ENCODE measurements at places on chromosomes 4 and X.

- peak; percentile 76 for DNase-seq
These were observed 361.2 kb downstream of the PCDH7 start for GRCh38 chr4:31081366-31081765.

DNA sequence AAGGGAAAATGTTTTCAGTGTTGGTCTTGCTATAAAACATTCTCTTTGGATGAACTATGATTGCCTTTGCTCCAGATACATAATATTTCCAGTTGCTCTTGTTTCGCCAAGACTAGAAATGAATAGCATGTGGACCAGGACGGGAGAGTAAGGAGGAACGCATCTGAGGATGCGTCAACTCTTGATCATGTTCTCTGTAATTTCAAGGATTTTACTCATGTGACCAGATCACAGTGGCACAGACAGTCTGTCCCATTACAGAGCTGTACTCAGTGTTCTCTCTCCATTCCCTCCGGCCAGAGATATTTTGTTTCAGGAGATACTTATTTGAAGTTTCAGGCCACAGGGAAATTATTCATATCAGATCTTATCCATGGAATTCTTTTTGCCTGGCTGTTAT, 266.6 kb downstream of the MID1IP1 start:
- DNase-seq = no peak

- DNase-seq = no peak
These were observed 26.2 kb upstream of the HGFAC start for GRCh38 chr4:3415471-3416141.

DNA sequence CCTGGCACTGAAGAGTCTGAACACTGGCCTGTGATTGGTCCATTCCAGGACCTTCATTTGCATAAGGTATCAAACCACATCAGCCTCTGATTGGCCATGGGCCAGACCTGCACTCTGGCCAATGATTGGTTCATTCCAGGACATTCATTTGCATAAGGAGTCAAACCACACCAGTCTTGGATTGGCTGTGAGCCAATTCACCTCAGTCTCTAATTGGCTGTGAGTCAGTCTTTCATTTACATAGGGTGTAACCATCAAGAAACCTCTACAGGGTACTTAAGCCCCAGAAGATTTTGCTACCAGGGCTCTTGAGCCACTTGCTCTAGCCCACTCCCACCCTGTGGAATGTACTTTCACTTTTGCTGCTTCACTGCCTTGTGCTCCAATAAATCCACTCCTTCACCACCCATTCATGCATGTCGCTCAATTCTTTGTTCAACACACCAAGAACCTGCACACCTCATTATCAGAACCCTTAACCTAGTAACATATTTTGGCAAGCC, 14.2 kb upstream of the HERC5 start:
- no peak for DNase-seq

GRCh38 chr4:3304831-3305609, 12.2 kb downstream of the RGS12 start:
- peak; percentile 49 for DNase-seq

DNA sequence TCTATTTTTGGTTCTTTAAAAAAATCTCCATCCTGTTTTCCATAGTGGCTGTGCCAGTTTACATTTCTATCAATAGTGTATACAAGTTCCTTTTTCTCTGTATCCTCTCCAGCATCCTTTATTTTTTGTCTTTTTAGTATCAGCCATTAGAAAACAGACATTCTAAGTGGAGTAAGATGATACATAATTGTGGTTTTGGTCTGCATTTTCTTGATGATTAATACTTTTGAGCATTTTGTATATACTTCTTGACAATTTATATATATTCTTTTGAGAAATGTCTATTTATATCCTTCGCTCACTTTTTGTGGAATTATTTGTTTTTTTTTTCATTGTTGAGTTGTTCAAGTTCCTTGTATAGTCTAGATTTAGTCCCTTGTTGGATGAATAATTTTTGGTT, 382.2 kb upstream of the SPOCK3 start:
- peak; percentile 9 for DNase-seq

DNA sequence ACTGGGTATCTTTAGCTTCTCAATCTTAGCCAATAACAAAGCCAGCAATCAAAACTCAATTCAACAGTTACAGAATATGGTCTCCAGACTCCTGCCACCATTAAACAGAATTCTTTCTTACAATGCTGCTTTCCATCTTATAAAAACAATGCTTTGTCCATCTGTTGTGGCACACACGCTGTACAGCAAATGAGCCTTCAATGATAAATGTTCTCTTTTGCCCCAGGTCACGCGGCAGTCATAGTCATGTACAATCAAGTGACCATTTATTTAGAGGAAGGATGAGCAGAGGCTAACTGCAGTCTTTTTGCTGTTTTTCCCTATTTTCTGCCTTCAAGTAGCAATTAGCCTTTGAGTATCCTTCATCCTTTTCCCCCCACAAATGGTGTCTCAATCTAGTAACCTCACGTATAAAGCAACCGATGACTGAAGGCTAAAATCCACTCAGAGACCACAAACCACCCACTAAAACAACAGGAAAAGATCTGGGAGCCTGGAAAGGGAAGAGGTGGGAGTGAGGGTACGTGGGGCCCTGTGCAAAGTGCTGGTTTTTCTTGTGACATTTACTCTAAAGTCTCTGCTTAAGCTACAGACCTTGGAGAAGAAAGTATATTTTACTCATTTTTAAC, 24.4 kb downstream of the TRIM2 start:
- DNase-seq = peak; percentile 46

DNA sequence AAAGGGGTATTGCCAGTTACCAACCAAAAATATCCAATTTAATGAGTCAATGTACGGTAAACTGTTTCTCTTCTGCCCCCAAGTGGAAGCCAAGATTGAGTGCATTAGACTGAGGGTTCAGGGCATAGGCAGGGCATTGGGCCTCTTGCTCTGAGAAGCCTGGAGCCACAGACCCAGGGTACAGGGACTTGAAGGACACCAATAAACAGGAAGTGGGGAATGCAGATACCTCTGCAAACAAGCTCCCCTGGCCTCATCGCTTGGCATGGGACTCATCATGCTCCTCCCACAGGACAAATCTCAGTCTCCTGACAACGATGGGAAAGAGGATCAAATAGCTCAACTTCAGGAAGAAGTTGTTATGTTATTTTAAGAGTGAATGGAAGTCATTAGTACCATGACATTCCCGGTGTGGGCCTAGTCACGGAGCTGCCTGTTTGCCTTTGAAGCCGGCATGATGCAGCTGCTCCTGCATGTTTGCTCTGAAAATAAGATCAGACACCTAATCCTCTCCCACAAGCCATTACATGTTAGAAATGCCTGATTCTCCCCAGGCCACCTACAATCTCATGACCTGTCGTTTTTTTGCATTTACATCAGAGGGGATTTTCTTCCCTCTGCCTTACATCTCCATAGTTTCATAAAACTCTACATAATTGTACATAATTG, 224.2 kb downstream of the RCHY1 start:
- DNase-seq = peak; percentile 12

DNA sequence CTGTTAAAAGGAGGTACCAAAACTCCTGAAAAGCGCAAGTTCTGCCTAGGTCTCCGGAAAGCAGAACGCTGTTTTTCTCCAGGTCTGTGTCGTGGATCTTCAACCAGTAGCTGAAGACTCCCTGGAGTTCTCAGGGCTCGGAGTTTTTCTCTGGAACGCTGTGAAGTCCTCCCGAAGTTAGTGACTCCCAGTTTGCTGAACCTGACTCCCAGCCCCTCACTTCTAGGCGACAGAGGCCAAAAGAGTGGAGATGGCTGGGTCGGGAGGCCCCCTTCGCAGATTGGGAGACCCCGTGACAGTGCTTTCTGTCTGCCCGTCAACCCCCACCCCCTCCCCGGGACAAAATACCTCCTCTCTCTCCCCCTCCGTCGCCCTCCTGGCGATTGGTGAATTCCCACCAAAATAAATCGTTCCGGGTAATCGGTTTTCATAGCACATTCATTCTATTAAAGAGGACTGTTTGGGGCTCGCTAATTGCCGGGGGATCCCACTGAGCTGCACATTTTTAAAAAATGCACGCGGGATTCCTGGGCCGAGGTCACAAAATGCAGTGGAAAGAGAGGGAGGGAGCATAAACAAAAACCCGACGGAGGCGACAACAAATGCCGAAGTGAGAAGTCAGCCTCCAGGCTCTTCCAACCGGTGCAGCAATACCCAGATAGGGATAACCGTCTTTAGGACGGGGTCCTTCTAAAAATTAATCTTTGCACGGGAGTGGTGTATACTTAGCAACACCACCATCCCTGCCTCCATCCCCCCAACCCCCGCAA, 4.0 kb upstream of the MSX1 start:
- no peak for DNase-seq

GRCh38 chr4:157075401-157075800, 549 bp upstream of the GLRB start:
- no peak for DNase-seq

DNA sequence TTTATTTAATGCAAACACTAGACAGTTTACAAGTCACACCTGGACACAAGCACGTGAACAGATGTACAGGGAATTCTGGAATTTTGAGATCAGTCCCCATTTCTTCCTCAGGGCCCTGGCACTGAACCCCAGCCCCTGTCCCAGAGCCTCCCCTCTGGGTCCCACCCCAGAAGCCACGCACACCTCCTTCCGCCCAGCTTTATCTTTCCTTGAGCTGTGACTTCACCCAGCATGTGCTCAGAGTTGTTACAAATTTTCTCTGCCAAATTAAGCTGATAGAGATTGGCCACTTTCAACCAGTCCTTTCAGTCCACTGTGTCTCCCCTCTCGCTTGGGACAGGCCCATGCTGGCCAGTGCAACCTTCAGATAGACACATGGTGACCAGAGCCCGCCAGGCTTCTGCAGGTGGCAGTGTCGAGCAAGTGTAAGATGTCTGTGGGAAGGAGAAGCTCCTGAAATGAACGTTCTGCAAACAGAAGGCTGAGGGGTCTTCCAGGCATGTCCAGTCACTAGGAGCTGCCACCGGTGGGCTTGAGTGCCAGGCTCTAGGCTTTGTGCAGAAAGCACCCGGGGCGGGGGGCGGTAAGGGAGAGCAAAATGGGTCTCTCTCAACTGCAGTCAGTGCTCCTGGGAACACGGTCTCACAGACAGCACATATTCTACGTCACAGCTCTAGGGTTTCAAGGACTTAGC, 73.3 kb downstream of the MTMR1 start:
- no peak for DNase-seq

DNA sequence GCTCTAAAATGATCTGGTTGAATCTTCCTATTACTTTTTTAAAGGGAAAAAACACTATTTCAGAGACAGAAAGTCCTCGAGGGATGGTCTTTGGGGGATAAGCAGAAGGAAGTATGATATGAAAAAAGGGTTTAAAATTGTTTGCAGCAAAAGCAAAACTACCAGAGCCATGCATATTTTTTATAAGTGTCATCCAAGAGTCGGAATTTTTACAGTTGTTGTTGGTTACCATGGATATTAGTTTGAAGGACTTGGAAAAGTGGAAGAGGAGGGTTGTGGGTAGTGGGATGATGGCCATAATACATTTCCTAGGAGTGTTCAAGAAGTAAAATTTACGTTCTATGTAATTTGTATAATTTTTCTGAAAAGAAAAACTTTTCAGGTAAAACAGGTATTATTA, 134.4 kb downstream of the PCDH7 start:
- DNase-seq = no peak

DNA sequence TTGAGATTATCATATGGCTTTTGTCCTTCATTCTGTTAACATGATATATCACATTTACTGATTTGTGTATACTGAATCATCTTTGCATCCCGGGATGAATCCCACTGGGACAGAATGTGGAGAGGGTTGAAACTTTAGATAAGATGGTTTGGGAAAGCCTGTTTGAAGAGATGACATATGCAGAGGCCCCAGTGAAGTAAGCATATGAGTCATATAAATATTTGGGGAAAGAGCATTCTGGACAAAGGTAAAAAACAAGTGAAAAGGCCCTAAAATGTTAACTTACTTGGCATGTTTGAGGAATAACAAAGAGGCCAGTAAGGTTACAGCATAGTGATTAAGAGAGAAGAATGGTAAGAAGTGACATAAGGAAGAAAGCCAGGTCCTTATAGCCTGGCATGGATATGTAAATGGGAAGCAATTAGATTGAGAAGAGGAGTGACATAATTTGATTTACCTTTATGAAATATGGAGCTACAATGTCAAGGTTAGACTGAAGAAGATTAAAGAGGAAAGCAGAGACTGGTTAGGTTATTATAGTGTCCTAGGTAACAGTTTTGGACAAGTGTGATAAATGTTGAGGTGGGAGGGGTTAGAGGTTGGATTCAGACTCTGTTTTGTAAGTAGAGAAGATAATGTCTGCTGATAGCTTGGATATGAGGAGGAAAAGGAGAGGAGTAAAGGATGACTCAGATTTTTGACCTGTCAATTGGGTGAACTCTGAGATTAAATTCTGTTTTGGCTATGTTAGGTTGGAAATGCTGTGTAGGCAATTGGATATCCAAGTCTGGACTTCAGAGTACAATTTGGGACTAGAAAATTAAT, 54.6 kb upstream of the DRP2 start:
- DNase-seq = peak; percentile 31

- peak; percentile 34 for DNase-seq
These were observed 376.7 kb downstream of the GPM6A start for GRCh38 chr4:175435381-175435783.

GRCh38 chr4:45119376-45119775, 393.0 kb upstream of the GNPDA2 start:
- no peak for DNase-seq

DNA sequence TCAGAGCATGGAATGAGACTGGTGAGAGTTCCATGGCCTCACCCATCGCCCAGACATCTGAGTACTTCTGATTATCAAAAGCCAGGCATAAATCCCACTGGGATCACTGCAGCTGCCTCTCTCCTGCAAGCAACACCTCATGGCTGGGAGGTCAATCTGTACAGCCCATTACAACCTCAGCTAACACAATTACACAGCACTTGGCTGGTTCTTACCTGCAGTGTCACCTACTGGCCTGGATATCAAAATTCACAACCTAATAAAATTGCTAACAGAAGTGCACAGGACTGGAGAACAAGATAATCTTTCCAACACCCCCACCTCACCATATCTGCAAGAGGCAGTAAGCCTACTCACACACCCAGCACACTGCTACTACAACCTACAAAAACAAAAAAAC, 341.7 kb upstream of the NDST3 start:
- no peak for DNase-seq

DNA sequence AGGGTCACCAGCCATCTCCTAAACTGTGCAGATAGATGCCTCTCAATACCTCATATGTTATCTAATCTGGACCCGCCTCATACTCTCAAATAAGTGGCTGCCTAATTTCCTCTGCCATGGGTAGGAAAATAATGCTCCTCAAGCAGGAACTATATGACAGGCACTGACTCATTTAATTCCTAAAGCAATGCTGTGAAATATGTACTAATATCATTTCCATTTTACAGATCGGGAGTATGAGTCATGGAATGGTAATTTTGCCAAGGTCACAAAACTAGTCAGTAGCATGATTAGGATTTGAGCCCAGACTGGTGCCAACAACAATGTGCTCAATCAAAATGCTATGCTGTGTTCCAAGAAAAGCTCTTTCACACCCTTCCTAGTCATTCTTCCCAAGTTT, 3.0 kb upstream of the NXT2 start:
- DNase-seq = peak; percentile 37

DNA sequence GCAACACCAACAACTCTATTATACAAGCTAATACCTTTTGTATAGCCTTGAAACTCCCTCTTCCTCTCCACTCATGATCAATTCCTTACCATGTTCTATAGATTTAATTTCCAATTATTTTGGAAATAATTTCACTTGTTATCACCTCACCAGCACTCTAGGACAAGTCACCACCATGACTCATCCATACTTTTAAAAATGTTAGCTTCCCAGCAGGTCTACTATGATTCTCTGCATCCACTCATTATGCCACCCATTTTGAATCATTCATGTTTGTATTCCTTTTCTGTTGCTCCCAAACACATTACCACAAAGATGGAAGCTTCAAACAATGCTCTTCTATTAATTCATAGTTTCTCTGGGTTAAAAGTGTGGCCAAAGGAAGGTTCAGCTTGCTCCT, 469.6 kb downstream of the PDGFC start:
- DNase-seq = no peak
